ENCODE measurements at places on chromosomes 6 and 20. TPM values are rescaled to one million over a fixed set of nuclear protein-coding genes. Genes with fewer than 3 reads are reported as not detected.

Gene BPI
- not detected for total RNA-seq

Gene GSTA2
- not detected for total RNA-seq

Gene CRISP2
- total RNA-seq = not detected

- no peak overlapping the region for H3K4me3 ChIP-seq
- no peaks in the 10 kb centered on the region for H3K27me3 ChIP-seq
- H3K4me1 ChIP-seq = no peaks in the 10 kb centered on the region
- no peaks in the 10 kb centered on the region for H3K36me3 ChIP-seq
- H3K27ac ChIP-seq = no peak overlapping the region
These were observed 11.2 kb upstream of the APCDD1L start for GRCh38 chr20:58526411-58526810.

GRCh38 chr6:91744566-91744965, 1157.7 kb upstream of the MAP3K7 start:
- H3K27ac ChIP-seq = no peak overlapping the region
- H3K4me1 ChIP-seq = no peaks in the 10 kb centered on the region
- no peaks in the 10 kb centered on the region for H3K36me3 ChIP-seq
- no peak overlapping the region for H3K4me3 ChIP-seq

Gene DYNLT1
- 119 TPM for total RNA-seq

- H3K27ac ChIP-seq = no peak overlapping the region
- no peaks in the 10 kb centered on the region for H3K4me1 ChIP-seq
- no peaks in the 10 kb centered on the region for H3K36me3 ChIP-seq
These were observed 65.5 kb upstream of the SPACA1 start for GRCh38 chr6:87982134-87982533.

Gene CCN5
- not detected for total RNA-seq

- no peak overlapping the region for H3K4me3 ChIP-seq
- H3K36me3 ChIP-seq = no peaks in the 10 kb centered on the region
- H3K4me1 ChIP-seq = no peaks in the 10 kb centered on the region
- H3K27ac ChIP-seq = no peak overlapping the region
- no peak for DNase-seq
- peaks cover 3% of the 10 kb centered on the region for H3K27me3 ChIP-seq
These were observed 135.4 kb downstream of the MTFR2 start for GRCh38 chr6:136114661-136115060.

Gene SIRPD
- not detected for total RNA-seq

Gene CYP24A1
- total RNA-seq = not detected

GRCh38 chr6:2773449-2773848, 8.3 kb downstream of the WRNIP1 start:
- no peaks in the 10 kb centered on the region for H3K27me3 ChIP-seq
- no peaks in the 10 kb centered on the region for H3K4me1 ChIP-seq
- no peak overlapping the region for H3K27ac ChIP-seq

DNA sequence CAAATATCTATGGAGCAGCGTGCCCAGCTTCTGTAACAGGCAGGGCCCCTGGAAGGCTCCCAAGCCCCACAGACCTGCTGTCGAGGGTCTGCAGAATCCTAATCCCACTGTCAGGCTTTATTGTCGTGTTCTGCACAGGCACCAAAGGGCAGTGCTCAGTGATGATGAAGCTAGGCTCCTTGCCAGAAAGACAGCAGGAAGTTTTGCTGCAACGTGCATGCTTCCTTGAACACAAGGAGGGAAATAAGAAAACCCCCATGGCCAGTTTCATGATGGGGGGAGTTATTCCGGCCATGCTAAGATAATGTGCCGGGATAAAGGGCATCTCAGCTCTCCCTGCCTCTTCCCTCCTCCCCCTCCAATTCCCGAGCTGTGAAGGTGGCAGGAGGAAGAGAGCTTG, 109.4 kb upstream of the KCNG1 start:
- H3K4me1 ChIP-seq = no peaks in the 10 kb centered on the region
- no peaks in the 10 kb centered on the region for H3K36me3 ChIP-seq
- H3K4me3 ChIP-seq = no peak overlapping the region
- no peaks in the 10 kb centered on the region for H3K27me3 ChIP-seq
- DNase-seq = no peak
- H3K27ac ChIP-seq = no peak overlapping the region

Gene HLA-DQA2
- total RNA-seq = not detected
